ENCODE measurements at places on chromosomes 16 and 17.

DNA sequence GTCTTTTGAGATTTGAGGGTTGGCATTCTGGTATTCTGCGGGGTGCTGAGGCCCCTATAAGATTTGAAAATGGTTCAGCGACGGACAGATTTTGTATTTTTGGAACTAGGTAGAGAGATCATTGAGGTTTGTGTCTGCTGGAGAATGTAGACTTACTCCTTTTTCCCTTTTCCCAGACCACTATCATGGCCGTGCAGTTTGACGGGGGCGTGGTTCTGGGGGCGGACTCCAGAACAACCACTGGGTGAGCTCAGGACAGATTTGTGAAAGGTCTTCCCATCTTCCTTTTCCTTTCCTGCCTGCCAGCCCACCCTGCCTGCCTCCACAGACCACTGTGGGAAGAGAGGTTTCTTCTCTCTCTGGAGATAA, 572 bp downstream of the PSMB6 start:
- no peak for DNase-seq

GRCh38 chr17:30274887-30275286, 16.9 kb downstream of the BLMH start:
- no peak for DNase-seq

- no peak for DNase-seq
Measured at GRCh38 chr16:88957887-88958577, 19.0 kb downstream of the CBFA2T3 start.

DNA sequence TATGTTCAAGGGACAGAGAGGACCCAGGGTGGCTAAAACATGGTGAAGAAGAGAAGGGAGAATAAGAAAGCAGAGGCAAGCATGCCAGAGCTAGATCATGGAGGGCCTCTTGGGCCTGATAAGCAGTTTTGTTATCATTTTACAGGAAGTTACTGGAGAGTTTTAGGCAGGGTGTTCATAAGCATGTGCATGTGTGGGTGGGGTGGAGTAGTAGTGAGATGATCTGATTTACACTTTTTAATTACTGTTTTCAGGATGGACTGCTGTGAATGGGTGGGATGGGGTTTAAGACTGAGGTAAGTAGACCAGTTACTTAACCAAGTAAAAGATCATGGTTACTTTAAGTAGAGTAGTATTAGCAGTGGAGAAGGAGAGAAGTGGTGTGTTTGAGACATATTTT, 173.6 kb downstream of the PHKB start:
- DNase-seq = no peak

GRCh38 chr16:52073024-52073423, 473.9 kb downstream of the TOX3 start:
- no peak for DNase-seq

DNA sequence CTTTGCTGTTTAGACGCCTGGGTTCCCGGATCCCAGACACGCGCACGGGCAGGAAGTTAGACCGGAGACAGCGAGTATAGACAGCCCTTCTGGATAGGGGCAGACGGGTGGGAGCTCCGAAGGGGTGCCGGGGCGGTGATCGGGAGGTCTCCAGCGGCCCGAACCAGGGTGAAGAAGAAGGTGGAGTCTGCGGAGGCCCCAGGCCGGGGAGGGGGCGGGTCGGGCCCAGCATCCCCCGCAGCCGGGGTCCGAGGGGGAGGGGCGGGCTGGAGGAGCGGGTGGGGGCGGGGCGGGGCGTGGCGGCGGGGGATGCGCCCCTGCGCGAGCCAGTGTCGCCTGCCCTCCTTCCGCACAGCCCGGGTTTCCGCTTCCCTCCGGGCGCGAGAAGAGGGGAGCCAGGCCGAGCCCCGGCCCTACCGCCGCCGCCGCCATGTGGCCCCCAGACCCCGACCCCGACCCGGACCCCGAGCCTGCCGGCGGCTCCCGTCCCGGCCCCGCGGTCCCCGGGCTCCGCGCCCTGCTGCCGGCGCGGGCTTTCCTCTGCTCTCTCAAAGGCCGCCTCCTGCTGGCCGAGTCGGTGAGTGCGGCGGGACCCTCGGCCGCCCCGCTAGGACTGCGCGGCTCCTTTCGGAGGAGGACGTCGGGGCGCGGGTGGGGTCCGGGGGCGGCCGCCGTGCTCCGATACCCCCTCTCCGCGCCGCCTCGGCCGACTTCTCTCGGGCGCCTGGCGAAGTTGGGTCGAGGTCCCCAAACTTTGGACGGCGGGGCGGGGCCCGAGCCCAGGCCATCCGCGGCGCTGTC, at the start of gene CMTM3:
TSS of gene CMTM3 (plus strand) at position 329 of the 801 bp plus-strand sequence. CDS start at position 431, 102 bp downstream.
- DNase-seq = peak; percentile 63

GRCh38 chr17:50221864-50222545, 20.6 kb upstream of the COL1A1 start:
- DNase-seq = no peak

- DNase-seq = no peak
Measured at GRCh38 chr17:47981462-47981861, 10.5 kb downstream of the CDK5RAP3 start.

DNA sequence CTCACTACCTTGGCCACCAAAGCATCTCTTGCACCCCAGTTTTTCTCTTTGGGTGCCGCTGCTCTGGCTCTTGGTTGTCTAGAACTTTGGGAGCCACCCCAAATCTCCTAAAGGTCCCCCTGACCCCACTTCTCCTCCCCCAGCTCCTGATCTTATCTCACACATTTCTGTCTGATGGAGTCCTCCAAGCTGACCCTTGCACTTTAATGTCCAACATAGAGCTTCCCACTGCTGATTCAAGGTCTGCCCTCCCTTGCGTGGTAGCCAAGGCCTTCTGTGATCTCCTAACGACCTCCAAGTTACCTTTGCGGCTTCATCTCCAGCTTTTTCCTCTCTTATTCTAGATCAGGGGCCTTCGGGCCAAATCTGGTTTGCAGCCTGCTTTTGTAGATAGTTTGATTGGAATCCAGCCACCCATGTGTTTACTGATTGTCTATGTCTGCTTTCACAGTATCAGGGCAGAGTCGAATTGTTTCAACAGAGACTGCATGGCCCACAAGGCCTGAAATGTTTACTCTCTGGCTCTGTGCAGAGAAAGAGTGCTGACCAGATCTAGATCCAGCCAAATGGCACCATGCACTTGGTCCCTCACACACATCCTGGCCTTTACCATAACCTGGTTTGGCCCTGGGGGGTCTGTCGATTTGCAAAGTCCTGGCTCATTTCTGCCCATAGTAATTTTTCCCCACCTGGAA, 168.6 kb downstream of the HAPSTR1 start:
- no peak for DNase-seq

DNA sequence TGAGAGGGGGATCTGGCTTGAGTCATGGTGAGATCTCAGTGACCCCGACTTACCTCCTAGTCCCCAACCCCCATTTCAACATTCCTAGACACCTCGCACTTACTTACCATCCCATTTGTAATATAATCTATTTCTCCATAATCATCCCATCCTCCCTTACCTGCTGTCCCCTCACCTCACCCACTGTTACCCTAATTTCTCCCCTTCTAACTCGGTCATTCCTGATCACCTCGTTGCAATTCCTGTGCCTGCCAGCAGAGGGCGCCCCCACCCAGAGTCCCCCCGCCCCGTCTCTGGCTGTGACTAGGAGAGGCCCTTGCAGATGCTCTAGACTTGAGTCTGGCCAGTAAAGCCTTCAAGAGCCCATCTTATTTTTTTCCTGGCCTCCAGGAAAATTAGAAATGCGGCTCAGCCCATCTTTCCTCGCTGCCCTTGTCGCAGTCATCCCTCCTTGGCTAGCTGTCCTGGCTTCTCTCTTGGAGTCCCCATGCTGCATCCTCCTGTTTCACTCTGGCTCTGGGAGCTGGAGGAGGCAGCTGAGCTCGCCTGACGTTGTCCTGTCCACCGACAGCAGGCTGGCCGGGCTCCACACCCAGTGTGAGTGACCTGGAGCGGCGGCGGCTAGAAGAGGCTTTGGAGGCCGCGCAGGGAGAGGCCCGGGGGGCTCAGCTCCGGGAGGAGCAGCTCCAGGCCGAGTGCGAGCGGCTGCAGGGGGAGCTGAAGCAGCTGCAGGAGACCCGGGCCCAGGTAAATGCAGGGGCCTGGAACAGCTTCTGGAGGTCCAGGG, 5.0 kb downstream of the TBKBP1 start:
- peak; percentile 75 for DNase-seq

DNA sequence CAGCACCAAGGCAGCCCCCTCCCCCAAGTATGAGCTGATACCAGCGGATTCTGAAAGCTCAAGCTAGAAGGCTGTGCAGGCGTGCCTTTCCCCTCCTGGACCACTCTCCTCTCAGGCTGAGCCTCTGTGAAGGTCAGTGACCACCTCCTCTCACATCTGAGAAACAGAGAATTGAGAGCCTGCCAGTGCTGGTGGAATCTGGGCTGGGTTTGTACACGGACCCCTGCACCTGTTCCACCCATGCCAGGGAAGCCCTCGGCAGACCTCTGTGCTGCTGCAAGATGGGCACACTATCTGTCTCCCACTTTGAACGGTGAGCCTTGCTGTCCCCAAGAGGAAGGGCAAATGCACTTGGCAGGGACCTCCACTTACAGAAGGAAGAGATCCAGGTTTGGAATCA, 54.7 kb upstream of the SDK2 start:
- DNase-seq = no peak

GRCh38 chr16:29784901-29785500, 5.5 kb upstream of the KIF22 start:
- DNase-seq = peak; percentile 61

DNA sequence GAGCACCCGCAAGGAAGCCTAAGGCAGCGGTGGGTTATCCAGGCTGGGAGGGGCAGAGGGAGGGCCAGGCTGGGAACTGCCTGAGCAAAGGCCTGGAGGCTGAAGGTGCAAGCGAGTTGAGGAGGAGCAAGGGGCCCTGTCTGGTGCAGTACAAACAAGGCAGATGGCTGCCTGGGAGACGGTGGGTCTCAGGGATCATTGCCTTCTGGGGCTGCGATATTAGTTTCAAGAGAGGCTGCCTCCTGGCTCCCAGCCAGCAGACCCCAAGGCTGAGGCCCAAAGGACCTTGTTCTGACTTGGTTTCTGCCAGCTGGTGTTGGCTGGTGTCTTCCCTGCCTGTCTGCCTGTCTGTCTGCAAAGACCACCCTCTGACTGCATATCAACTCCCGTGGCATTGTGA, 154.0 kb downstream of the IRF8 start:
- DNase-seq = no peak

- DNase-seq = no peak
Measured at GRCh38 chr17:61856035-61856434, 7.3 kb downstream of the BRIP1 start.

GRCh38 chr17:82103553-82104451, 5.8 kb upstream of the FASN start:
- no peak for DNase-seq

DNA sequence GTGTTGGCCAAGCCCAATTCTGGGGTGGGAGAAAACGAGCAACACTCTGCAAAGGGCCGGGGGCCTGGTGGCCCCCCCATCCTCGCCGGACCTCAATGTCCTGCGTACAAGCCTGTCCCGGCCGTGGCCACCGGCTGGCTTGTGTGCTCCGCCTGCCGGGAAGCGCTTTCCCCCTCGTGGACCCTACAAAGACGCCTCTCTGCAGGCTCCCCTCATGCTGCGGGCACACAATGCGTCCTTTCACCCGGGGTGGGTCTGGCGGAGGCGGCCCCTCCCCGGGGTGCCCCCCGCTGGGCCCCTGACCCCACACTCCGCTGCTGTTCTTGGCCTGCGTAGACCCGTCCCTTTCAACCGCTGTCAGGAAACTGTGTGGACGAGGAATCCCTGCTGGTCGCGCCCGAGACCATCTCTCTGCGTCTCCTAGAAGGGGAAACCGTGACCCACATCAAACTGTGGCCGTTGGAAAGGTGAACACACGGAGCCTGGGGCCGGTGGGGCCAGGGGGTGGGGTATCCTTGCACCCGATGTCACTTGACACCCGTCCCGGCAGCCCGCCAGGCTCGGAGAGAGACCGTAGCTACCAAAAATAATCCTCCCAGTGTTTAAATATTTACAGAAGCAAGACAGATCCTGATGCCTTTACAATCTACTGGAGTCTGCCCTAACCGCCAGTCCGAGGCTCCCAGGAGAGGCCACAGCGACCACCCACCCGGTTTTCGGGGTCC, 43.6 kb downstream of the TBC1D16 start:
- DNase-seq = no peak

DNA sequence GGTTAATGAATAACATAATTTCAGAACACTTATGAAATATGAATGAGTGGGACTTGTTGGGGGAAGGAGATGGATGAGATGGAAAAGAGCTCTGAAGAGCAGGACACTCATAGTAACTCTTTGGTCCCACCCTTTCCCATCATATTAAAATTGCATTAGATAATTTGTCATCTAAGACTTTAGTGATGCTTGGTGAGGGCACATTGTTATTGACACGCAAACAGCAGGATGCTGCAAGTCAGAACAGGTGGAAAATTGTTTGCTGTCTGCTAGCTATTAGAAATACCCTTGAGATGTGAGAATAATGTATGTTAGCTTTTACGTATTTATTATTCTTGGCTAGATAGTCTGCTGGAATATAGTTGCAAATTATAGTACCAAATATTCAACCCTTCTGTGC, 75.7 kb downstream of the TANC2 start:
- DNase-seq = no peak
